Mucosa of descending colon (tissue), 3 donors: ENCODE measurements at places on chromosomes 1 and 21.

GRCh38 chr21:39175154-39175553 is 8.1 kb downstream of the PSMG1 start:
- no peak for DNase-seq

DNA sequence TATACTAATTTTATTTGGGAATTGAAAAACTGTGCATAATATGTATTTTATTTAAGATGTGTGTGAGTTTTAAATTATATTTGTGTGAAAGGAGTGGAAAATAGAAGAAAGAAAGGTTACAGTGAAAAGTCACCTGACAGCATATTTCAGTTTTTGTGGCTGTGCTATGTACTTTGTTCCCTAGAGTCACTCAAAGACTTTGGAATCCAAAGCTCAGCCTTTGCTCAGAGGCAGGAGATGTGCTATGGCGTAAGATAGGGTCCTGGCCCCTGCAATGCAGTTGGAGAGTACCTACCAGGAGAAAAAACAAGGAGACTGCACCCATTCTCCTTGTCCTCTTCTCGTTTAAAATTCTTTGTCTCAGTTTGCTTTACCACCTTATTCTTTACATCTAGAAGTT is 2.9 kb downstream of the CCDC30 start:
- DNase-seq = no peak

DNA sequence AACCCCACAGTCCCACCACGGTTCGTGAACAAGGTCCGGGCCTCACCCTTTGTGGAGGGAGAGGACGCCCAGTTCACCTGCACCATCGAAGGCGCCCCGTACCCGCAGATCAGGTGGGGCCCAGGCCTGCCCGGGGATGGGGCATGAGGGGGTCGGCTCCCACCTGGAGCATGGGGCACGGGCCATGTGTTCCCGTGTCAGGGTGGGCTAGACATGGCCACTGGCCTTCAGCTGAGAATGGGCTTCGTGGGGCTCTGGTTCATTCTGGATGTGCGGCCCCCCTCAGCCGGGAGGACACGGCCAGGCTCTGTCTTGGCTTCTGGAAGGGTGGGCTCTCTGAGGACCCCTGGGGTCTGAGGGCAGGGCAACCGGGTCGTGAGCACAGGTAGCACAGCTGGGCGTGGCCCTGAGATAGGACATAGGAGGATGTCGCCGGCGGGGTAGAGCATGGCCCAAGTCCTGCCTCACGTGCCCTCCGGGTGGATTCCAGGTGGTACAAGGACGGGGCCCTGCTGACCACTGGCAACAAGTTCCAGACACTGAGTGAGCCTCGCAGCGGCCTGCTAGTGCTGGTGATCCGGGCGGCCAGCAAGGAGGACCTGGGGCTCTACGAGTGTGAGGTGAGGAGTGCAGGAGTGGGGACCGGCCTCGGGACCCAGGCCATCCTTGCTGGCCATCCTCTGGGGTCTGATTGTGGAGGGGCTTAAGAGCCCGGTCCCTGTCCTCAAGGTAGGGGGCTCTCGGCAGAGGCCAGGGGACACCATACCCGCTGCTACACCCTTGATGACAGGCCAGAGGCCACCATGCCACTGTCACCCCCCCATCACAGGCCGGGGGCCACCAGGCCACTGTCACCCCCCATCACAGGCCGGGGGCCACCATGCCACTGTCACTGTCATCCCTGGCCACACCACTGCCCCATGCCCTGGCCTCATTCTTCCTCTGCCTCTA is 55.5 kb downstream of the TRIM11 start:
- DNase-seq = peak; percentile 43

GRCh38 chr1:68623700-68624099 is 126.8 kb upstream of the DEPDC1 start:
- DNase-seq = no peak

GRCh38 chr1:93995837-93996536 is 86.8 kb upstream of the GCLM start:
- no peak for DNase-seq

DNA sequence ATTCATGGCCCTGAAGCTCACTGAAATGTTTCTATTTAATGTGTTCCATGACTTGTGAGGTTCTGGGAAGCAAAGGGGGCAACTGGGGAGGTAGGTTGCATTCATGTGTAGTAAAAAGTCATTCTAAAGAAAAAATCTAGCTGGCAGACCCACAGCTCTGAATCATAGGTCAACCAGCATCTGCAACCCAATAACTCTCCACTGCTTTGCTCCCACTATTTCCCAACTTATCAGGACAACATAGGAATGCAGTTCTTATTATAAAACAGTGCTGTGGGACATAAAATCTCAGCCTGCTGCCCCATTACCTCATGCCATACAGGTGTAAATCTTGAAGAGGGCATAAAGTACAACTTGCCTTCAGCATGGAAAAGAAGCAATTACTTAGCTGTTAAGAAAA is 576.1 kb upstream of the PTBP2 start:
- no peak for DNase-seq

- DNase-seq = no peak
Measured at GRCh38 chr1:5110508-5110907, 456.1 kb downstream of the AJAP1 start.

DNA sequence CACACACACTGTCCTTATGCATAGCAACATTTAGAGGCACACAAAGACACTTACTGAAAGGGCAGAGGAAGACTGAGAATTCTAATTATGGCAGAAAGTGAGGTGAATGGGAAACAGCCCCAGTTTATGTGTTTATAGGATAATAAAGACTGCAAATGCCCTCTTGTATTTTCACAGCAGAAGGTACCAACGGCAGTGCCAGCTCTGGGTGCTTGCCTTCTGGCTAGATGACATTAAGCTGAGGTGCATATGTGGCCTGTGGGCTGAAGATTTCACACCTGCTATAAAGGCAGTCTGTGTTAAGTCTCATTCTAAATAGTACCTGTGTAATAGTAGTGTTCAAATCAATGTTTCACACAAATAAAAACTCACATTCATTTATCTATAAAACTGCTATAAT is 347.2 kb upstream of the ZRANB2 start:
- peak; percentile 32 for DNase-seq

GRCh38 chr1:114080511-114081436 is 72.9 kb downstream of the SYT6 start:
- DNase-seq = no peak

DNA sequence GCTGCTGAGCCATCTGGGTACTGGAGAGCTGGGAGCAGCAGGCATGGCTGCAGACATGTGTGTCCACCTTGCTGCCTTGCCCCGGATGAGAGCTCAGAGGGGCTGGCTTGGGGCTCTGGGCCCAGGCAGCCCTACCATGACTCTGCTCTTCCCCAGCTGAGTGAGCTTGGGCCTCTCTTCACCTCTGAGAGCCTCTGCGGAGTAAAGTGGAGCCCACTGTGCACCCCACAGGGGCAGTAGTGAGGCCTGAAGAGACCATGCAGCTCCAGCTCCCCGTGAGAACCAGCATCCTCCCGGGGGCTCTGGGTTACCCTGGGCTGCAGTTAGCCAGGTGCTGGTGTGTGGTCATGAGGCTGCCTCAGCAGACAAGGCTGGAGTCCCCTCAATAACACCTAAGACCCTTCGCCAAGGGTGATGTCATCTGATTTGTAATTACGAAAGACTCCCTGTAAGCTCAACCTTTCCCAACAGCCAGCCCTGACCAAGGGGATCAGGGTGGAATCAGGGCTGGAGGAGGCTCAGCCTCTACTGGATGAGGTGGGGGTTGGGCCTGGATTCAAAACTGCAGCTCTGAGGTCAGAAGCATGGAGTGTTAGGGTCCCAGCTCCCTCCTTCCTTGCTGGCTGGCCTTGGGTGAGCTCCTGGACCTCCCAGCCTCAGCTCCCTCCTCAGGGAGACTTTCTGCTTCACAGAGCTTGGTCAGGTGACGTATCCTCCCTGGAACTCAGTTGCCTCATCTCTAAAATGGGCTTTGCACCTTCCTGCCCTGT is 308.0 kb downstream of the MATN1 start:
- no peak for DNase-seq
